ENCODE measurements at places on chromosomes 11 and 22. TPM values are rescaled to one million over a fixed set of nuclear protein-coding genes. Genes with fewer than 3 reads are reported as not detected.

DNA sequence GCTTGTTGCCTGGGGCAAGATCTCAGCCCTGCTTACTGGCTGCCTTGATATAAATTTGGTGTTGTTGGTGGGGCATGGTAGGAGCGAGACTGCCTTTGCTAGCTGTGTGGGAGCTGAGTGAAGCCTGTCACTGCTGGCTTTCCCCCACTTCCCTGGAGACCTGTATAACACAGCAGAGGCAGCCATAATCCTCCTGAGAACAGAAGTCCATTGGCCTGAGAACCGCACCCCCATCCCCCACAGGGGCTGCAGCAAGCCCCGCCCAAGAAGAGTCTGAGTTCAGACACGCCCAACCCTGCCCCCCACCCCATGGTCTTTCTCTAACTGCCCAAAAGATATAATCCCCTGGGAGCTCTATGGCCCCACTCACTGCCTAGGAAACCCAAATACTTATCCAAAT is 39.2 kb upstream of the ARHGAP42 start:
- no peak for DNase-seq

DNA sequence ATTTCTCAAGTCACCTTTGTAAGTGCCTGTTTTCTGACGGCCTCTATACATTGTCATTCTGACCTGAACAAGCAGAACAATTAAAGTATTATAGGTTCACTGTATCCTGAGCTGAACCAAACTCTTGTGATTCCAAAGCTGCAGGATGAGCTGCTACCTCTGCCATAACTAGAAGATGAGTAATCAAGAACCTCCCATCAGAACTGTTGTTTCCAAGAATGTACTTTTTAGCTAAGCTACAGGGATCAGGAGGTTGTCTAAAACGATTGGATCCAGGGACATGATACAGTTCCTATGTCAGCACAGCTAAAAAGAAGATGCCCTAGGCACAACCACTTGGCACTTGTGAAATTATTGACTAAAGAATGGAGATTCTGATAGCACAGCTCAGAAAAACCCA is 288.4 kb upstream of the CCDC90B start:
- no peak for DNase-seq

- no peak for DNase-seq
These were observed 315.2 kb upstream of the B3GAT1 start for GRCh38 chr11:134727204-134727603.

DNA sequence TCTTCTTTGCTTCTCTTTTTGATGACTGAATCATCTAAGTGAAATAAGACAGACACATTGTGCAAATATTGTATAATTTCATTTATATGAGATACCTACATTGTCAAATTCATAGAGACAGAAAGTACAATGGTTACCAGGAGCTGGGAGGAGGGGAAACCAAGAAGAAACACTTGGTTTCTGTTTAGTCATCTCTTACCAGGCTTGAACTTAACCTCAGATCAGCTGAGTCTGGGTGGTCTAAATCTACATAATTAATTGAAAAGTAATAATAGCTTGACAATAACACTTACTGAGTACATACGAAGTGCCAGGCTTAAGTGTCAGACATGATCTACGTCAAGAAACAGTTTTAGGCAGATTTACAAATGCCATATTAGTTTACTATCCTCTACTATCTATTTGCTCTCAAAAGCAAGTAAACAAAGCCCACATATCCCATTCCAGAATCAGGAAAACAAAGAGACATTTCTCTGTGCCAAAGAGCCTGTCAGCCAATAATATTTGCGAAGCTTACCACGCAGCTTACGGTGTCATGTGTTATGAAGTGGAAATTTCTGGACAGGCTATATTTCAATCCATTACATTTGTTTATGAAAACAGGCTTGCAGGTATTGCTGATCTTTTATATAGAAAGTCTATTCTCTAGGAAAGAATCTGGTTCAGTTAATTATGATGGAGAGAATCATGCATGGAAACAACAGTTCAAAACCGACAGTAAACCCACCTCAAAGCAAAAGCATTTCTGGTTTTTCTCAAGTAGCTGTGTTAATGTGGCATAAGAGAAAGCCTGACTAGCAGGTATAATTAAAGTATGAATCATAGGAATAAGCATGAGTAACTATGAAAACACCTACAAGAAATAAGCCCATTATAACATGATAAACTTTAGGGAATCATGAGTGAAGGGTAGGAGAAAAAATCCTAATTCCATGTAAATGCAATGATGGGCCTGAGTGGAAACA is 2.7 kb upstream of the ARHGAP42 start:
- DNase-seq = no peak

The RHOD gene
- total RNA-seq = 10.5 TPM

DNA sequence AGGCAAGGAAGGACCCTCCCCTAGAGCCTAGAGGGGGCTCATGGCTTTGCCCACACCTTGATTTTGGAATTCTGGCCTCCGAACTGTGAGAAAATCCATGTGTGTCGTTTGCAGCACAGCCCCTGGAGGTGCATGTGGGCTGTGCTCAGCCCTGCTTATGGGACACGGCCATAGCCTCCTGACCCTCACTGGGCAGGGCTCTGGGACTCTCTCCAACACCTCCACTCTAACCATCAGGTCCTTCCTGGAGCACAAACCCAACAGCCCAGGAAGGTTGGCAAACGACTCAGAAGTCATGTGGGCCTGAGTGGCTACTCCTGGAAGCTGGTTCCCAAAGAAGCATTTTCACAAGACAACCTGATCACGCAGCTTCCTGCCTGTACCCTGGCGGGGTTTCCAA is 144.1 kb downstream of the CTTN start:
- DNase-seq = no peak

DNA sequence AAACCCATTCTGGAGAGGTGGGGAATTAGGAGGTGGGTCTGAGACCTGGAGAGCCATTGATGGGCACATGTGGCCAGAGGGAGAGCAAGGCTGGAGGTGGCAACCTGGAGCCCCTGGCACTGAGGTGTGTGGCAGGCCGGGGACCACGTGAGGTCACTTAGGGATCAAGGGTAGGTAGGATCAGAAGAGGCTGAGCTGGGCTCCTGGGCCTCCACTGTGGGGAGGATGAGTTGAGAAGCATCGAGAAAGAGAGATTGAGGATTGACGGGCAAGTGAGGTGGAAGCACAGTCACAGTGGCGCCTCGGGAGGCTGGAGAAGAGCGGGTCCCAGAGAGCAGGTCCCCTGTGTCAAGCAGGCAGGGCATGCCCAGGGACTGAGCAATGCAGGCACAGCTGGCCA is 4.1 kb downstream of the GNAZ start:
- no peak for DNase-seq

The RFPL2 gene
- total RNA-seq = 0.19 TPM

DNA sequence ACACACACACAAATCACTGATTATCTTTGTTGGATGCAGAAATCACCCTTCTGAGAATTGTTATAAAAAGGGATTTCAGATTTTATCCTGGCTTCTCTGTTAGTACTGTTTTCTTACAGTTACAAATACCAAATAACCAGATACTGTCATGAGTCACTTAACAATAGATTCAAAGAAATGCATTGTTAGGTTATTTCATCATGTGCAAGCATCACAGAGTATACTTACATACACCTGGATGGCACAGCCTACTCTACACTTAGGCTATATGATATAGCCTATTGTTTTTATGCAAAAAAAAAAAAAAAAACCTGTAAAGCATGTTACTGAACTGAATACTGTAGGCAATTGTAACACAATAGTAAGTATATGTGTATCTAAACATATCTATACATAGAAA is 319.2 kb upstream of the ARHGAP42 start:
- no peak for DNase-seq

The CRACR2B gene
- total RNA-seq = 29.3 TPM

The OR52B2 gene
- not detected for total RNA-seq

The OSBP2 gene
- total RNA-seq = 3.7 TPM

DNA sequence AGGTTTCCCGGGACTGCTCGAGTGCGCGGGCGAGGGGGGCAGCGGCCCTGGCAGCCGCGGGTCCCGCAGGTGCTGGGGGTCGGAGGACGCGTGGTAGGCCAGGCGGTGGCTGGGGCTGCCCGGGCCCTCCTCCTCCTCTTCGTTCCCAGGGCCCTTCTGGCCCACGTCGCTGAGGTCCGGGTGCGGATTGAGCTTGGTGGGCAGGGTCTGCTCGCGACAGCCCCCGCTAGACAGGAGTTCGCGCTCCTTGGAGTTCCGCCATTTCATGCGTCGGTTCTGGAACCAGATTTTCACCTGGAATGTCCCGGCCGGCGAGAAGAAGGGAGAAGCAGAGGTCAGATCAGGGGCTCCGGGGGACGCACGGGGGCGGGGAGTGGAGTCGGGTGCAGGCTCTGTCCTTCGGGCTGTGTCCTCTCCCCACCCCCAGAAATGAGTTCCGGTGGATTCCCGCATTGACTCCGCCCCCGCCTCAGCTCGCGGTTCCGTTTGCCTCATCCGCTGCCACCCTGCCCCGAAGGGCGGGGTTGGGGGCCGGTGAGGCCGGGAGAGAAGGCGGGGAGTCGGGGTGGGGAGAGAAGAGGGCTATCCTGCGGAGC is 3.9 kb downstream of the DBX1 start:
- DNase-seq = peak; percentile 87

The TEAD1 gene
- 67.4 TPM for total RNA-seq

DNA sequence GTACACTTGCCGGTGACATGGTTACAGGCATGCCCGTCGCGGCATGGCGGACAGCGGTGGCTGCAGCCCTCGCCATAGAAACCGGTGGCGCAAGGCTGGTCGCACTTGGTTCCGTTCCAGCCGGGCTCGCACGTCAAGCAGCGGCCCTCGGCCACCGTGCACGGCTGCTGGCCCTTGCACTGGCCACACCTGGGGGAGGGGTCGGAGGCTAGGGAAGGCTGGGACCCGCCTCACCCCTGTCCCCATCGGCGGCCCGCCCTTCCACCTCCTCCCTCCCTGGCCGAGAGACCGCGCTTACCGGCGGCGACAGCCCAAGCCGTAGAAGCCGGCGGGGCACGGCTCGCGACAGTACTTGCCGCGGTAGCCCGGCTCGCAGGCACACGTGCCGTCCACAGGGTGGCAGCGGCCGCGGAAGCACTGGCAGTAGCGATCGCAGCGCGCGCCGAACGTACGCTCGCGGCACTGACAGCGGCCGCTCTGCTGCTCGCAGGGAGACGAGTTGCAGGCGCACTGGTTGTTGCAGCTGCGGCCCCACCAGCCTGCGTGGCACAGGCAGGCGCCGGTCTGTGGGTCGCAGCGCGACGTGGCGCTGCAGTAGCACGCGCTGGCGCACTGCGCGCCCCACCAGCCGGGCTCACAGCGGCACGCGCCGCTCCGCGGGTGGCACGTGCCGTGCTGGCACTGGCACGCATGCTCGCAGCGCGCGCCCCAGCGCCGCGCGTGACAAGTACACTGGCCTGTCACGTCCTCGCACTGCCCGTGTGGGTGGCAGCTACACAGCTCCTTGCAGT is 6.7 kb downstream of the SCARF2 start:
- DNase-seq = no peak

GRCh38 chr22:43396321-43396933 is 15.4 kb upstream of the MPPED1 start:
- no peak for DNase-seq

The OR4X2 gene
- total RNA-seq = not detected

The CD82 gene
- total RNA-seq = 7.9 TPM

GRCh38 chr22:22616636-22617035 is 27.8 kb upstream of the GGTLC2 start:
- no peak for DNase-seq

The MMP1 gene
- total RNA-seq = not detected

- no peak for DNase-seq
These were observed 395.6 kb downstream of the LARGE1 start for GRCh38 chr22:33524511-33525260.

All from H1 (cell line).